ENCODE measurements at places on chromosomes 7 and 10.

DNA sequence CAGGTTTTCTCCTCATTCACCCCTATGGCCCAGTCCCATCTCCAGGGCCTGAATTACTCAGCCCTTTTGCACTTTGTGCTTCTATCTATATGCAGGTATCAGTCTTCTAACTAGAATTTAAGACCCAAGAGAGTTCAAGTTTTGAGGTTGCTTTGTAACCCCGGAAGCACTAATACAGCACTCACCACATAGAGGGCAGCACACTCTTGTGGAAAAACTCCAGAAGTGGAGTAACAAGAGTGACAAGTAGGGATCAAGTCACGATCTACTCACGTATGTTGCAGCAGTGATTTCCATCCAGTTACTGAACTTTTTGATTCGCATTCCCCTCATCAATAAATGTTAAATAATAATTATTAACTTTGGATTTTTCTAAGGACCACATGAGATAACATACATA is 151.0 kb downstream of the CHCHD3 start:
- no peak for DNase-seq

- no peak for DNase-seq
These were observed 60.1 kb upstream of the GSDME start for GRCh38 chr7:24817339-24817738.

- no peak for DNase-seq
These were observed 1083.1 kb downstream of the KCNMA1 start for GRCh38 chr10:76554478-76554877.

- no peak for DNase-seq
These were observed 55.0 kb downstream of the HDAC9 start for GRCh38 chr7:18550574-18550973.

- no peak for DNase-seq
These were observed 556.9 kb downstream of the DNAJB9 start for GRCh38 chr7:109126404-109127050.

GRCh38 chr7:157276091-157276561 is 60.7 kb upstream of the DNAJB6 start:
- DNase-seq, result no peak

DNA sequence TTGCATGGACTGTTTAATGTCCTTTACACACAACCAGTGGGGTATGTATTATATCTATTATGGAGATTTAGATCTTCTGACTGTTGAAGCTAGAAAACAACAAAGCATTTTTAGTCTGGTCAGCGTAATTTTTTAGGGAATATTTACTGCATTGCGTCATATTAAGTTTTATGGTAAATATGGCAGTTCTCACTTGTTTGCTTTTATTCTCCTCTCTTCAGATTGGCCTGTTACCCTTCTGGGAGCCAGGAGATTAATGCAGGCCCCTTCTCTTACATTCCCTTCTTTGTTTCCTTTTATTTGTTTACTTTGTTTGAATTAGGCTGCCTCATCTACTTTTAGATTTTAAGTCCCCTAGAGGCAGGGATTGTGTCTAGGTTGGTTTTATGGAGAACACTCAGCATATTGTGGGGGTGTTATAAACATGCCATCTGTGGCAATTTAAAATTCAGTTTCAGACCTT is 13.8 kb downstream of the UBE2D1 start:
- no peak for DNase-seq

GRCh38 chr7:50226669-50227068 is 77.8 kb upstream of the IKZF1 start:
- DNase-seq, result no peak

DNA sequence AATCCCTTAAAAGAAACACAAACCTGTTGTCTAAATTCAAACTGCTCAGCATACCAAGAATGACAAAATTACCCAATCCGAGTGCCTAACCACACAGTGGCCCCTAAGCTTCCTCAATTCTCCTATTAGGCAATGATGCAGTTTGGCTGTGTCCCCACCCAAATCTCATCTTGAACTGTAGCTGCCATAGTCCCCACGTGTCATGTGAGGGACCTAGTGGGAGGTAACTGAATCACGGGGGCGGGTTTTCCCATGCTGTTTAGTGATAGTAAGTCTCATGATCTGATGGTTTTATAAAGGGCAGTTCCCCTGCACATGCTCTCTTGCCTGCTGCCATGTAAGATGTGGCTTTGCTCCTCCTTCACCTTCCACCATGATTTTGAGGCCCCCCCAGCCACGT is 21.9 kb downstream of the PSAP start:
- no peak for DNase-seq

DNA sequence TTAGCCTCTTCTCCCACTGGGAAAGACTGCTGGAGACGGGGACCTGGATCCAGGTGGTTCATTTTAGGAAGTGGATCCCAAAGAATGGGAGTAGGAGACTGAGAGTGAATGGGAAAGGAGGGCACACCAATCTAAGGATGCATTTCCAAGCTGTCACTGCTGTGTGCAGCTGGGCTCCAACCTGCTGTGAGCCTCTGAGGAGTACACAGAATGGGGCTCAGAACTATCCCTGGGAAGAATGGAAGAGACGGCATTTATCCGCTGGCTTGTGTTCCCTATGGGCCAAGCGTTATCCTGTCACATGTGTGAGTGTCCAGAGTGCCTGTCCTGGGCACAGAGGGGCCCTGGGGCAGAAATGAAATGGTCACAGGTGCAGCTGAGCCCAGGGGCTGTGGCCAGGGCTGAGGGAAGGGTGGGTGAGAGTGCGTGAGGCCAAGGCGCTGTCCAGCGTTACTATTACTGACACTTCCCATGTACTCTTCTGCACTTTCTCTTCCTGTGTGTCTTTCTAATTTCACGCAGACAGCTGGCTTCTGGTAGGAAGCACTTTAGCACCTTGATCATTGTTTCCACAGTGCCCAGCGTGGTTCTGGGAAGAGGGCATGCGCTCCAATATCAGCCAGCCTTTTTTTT is 35.4 kb upstream of the PODXL start:
- DNase-seq, result no peak

DNA sequence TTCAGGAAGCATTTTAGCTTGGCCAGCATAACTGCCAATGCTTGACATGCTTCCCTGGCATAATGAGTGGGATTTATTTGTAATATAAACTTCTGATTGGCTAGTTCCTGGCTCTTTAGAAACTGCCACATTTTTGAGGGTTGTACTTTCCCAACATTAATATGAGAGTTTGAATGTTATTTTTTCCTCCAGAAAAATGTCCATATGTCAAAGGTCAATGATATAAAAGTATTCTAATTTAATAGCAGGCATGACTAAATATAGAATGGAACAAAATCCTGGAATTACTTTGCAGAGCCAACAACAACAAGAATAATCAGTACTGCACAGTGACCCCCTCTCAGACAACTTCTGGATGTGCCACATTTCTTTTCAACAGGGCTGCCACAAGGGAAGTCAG is 352.6 kb downstream of the PRPF18 start:
- no peak for DNase-seq

DNA sequence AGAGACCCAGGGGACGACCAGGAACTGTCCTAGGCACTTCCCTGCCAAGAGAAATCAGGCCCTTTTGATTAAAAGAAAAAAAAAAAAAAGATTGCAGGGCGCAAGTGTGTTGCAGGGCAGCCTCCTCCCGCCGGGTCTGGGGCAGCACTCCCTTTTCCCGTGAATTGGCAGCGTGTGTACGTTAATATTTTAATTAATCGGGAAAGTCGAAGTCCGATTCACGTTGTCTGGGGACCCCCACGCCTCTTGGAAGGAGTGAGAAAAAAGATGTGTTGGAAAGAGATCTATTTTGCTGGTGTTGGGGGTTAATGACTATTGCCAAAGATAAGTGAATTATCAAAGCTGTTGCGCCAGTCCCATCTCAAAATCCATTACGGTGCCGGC is 1.3 kb upstream of the EBF3 start:
- DNase-seq, result no peak

DNA sequence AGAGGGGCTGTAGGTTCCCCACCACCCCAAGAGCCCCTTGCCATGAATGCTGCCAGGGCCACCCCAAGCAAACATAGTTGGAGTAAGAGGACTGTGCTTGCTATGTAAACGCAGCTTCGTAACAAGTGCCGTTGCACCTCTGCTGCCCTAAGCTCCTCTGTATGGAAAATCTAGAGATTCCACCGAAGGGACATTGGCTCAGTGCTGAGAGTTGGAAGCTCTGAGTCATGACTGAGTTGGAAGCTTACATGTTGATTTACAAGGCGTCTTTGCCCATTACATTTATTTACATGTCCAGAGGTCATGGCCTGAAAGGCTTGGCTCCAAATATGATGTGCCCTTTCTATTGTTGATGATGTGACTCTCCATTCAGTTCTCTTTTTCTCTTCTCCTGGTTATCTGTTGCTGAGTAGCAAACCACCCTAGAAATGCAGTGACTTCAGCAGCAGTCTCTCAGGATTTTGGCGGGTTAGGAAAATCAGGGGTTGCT is 233.1 kb upstream of the TCF7L2 start:
- DNase-seq, result no peak

- no peak for DNase-seq
These were observed 268.7 kb downstream of the CELF2 start for GRCh38 chr10:11286261-11286852.

DNA sequence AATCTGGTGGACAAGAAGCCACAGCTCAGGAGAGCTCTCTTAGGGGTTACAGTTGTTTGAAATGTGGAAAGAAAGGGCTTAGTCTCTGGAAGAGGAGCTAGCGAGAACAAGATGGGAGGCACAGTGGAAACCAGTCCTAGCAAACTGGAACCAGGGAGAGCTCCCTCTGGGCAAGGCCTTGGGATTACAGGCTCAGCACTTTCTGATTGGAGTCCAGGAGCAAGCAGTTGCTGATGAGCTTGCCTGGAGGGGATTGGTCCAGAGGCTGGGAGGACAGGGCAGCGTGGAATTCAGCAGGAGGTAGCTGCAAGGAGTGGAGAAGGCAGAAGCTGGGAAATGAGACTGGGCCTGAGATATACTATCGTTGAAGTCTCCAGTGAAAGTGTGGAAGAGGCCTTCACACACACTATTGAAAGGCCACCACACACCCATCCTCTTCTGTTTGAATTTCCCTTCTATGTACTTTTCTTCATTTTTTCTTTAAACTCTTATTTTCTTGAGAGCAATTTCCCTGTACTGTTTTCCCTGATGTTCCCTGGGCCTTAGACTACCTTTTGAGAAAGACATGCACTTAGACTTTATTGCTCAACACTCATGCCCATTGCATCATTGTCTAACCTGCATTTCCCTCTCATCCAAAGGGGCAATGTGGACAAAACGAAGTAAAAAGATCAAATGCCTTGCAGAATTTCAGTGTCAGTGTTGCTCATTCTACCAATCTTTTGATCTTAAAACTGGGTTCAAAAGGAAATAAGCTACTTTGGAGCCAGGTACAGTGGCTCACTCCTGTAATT is 57.8 kb upstream of the LANCL2 start:
- DNase-seq, result no peak

DNA sequence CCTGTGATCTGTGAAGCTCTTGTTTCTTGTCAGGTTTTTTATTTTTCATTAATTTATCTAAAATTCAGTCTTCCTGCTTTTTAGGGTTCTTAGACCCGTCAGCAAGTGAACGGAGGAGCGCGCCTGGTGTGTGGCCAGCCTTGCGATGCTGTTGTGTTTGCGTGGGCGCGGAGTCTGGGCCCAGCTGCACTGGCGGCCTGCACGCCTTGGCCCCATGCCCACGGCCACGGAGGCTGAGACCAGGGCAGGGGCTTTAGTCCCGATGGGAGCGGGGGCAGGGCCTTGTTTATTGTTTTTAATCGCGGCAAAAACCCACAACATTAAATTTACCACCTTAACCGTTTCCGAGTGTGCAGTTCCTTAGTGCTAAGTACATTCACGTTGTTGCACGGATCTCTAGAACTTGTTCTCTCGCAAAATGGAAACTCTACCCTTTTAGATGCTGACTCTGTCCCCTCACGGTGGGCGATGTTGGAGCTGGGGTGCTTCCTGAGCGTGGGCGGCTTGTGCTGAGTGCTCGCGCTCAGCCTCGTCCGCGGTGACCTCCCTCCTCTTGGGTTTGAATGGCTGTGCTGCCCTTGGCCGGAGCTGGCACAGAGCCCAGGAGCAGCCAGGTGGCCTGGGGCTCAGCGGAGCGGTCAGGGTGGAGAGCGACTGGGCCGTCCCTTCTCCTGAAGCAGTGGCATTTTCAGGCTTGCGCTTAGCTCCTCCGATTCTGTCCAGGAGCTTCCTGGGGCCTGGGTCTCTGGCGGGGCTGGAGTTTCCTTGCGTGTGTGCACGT is 69.1 kb downstream of the INPP5A start:
- no peak for DNase-seq

DNA sequence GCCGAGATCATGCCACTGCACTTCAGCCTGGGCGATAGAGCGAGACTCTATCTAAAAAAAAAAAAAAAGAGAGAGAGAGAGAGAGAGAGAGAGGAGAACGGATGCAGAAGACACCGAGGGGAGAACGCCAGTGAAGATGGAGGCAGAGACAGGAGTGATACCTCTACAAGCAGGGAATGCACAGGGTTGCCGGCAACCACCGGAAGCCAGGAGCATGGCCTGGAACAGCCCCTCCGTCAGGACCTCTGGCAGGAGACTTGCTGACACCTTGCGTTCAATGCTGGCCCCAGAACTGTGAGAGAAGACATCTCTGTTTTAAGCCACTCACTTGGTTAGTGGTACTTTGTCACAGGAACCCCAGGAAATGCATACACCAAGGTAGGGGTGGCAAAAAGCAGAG is 38.1 kb upstream of the DUSP5 start:
- DNase-seq, result no peak

DNA sequence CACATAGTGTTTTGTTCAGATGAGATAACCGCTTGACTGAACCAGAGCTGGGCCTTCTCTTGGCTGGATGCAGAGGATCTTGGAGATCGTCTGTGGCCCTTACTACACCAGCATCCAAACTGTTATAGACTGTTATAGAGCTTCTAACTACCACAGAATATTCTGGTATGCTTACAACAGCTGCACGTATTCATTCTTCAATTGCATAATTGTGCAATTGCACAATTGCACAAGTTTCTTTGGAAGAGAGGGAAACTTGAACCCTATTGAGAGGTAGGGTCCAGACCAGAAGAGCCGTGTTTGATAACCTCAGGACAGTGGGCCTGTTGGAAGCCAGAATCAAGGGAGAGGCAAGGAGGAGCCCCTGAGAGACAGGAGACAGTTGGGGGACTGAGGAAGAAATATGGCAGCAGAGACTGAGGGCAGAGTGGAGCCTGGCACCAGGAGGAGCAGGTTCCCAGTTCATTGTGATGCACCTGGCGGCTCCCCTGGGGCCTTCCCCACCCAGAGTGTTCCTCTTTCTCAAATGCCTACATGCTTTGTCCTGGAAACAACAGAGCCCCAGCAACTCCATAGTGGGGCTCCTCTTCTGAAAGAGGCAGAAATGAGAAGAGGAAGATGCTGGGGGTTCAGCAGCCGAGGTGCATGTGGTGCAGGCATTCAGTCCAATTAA is 64.1 kb downstream of the PTPRZ1 start:
- no peak for DNase-seq

DNA sequence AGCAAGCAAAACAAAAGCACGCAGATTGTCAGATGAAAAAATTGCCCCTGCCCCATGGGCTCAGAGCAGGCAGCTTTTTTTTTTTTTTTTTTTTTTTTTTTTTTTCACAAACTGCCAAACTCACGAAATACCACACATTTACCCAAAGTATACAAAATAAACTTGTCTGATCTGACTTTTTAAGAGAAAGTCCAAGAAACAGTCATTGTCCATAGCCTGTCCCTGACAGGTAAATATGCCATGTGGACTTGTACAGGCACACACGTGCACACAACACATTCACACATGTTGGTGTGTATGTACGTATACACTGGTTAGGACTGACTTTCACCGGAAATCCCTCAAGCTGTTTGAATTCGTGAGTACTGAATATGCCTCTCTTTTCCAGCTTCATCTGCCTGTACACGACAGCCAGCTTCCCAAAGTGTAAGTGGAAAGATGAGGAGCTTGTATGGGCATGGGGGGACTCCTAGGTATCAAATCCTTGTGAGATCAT is 929 bp upstream of the HGF start:
- DNase-seq, result no peak

All from NCI-H2107 (cell line).